ENCODE measurements at places on chromosomes 12 and 14. TPM values are rescaled to one million over a fixed set of nuclear protein-coding genes. Genes with fewer than 3 reads are reported as not detected.

MIPOL1 gene
- total RNA-seq = 5.9 TPM

NEDD1 gene
- total RNA-seq = 40.9 TPM

KRT72 gene
- total RNA-seq = not detected

ATL1 gene
- total RNA-seq = 8.5 TPM

TGM1 gene
- 0.85 TPM for total RNA-seq

OTX2 gene
- not detected for total RNA-seq

NEUROD4 gene
- total RNA-seq = not detected

KDM2B gene
- 23.7 TPM for total RNA-seq

ARHGDIB gene
- 90.9 TPM for total RNA-seq

LRRIQ1 gene
- 0.38 TPM for total RNA-seq

TTLL5 gene
- 14.8 TPM for total RNA-seq

DBX2 gene
- total RNA-seq = not detected

SLC8A3 gene
- under 0.01 TPM for total RNA-seq

IRAK3 gene
- 3.5 TPM for total RNA-seq

ACYP1 gene
- 11.9 TPM for total RNA-seq

ENDOU gene
- not detected for total RNA-seq

OLR1 gene
- total RNA-seq = 1.2 TPM

TPH2 gene
- total RNA-seq = not detected

KRT6B gene
- not detected for total RNA-seq

GARIN6 gene
- not detected for total RNA-seq

AKAP5 gene
- 0.58 TPM for total RNA-seq

STAC3 gene
- total RNA-seq = 1.1 TPM

GPR84 gene
- total RNA-seq = not detected

GALNT6 gene
- 3.4 TPM for total RNA-seq

C14orf93 gene
- total RNA-seq = 7.0 TPM

TEAD4 gene
- 3.4 TPM for total RNA-seq

FAM181A gene
- total RNA-seq = not detected

TMEM132D gene
- total RNA-seq = not detected

RNF212B gene
- not detected for total RNA-seq

BIN2 gene
- total RNA-seq = not detected

VCPKMT gene
- total RNA-seq = 4.4 TPM

A2M gene
- 11.8 TPM for total RNA-seq

CCDC175 gene
- not detected for total RNA-seq

OR2AP1 gene
- not detected for total RNA-seq

STYK1 gene
- 2.0 TPM for total RNA-seq

PLCZ1 gene
- total RNA-seq = not detected

ST8SIA1 gene
- 0.28 TPM for total RNA-seq

PHLDA1 gene
- 78.9 TPM for total RNA-seq

P2RX2 gene
- not detected for total RNA-seq

RTN1 gene
- total RNA-seq = under 0.01 TPM

ESR2 gene
- under 0.01 TPM for total RNA-seq

NEMP1 gene
- total RNA-seq = 13.2 TPM

CISTR gene
- not detected for total RNA-seq

BMP4 gene
- 10.7 TPM for total RNA-seq

ABCD2 gene
- under 0.01 TPM for total RNA-seq

HOXC13 gene
- total RNA-seq = under 0.01 TPM

NKX2-1 gene
- total RNA-seq = not detected

Measured in regular cardiac myocyte (primary cell).